ENCODE measurements at places on chromosomes 1 and 21.
A peak's percentile ranks its signal among the peaks of the same experiment; 100 is the strongest.

- DNase-seq: no peak
Measured at GRCh38 chr21:30232011-30232410, 16.1 kb upstream of the CLDN8 start.

DNA sequence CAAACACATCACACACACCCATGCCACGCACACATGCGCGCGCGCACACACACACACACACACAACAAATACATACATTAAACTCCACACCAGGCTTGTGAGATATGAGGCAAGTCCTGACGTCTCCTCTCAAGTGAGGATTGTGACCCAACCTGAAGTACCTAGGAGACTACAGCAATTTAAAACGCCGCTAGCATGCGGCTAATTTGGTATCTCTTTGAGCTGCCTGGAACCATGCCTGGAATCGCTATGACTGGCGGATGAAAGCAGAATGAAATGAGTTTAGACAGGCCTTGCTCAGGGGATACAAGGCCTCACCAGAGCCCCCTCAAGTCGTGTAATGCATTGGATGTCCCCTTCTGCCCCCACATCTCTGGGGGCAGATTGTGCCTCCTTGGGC lies 1.6 kb upstream of the RAB7B start:
- DNase-seq: no peak

GRCh38 chr1:244092293-244092963 lies 41.3 kb downstream of the ZBTB18 start:
- no peak for DNase-seq

GRCh38 chr1:28297826-28298225 lies 31.0 kb upstream of the MED18 start:
- DNase-seq: no peak

GRCh38 chr1:201938440-201939035 lies 7.8 kb downstream of the LMOD1 start:
- no peak for DNase-seq

GRCh38 chr1:43270421-43271095 lies 775 bp downstream of the TMEM125 start:
- no peak for DNase-seq

GRCh38 chr1:109111386-109112055 lies 2.4 kb upstream of the ELAPOR1 start:
- DNase-seq: peak; percentile 38

GRCh38 chr1:107936498-107937481 lies 28.2 kb downstream of the VAV3 start:
- peak; percentile 71 for DNase-seq

DNA sequence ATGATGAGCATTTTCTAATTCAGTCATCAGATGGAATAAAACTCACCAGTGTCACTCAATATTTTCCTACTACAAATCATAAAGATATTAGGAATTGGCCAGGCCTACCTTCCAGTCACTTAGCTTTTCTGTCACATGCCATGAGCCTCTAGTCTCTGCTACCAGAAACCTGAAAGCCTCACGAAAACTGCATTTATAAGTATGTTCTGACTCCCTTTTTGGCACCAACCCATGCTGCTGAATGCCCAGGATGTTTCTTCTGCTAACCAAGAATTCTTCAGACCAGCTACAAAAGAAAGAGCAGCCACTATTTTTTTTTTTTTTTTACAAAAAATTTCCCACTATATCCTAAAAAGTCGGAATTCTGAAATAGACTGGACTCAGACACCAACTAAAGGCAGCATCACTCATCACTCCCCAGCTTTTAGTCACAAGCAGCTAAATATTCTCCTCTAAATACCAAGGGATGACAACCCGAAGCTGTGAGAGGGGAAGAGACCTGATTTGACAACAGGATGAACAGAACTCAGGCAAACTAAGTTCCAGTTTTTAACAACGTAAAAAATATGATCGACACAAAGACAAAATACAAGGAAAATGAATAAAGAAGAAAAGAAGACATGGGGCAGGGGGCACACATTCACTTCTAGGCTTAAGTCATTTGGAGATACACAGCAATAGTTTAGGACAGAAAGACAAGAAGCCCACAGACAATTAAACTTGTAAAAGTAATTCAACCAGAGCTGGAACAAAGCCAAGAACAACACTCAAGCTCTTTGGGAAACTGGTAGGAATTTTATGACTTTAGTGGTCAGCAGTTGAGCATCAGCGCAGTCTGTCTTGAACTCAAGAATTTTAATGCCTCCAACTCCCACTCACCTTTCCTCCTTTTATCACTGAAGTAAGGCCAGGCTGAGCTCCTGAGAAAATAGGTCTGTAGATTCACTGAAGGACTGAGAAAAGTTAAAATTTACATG lies 1.7 kb downstream of the DCAF8 start:
- DNase-seq: no peak

DNA sequence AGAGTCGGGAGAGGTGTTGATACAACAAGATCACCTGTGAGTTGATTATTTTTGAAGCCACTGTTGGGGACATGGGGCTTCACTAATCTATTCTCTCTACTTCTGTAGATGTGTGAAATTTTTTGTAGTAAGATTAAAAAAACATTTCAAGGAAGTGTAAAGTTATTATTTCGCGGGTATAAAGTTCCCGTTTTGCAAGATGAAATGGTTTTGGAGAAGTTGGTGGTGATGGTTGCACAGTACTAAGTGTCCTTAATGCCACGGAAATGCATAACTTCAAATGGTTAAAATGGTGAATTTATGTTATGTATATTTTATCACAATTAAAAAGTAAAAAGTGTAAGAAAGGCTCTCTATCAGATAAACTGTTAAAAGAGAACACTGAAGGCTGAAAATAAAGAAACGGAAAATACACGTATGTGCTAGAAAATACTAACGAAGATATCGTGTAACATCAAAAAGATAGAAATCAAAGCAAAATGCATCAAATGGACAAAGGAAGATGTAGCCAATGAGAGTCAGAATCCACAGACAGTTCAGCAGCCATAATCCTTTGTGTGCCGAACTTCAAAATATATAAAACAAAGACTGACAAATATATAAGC lies 2.9 kb upstream of the ITGB2 start:
- DNase-seq: peak; percentile 50

GRCh38 chr1:207868774-207869721 lies 41.9 kb downstream of the CD34 start:
- DNase-seq: peak; percentile 59

GRCh38 chr21:41800425-41801320 lies 33.8 kb upstream of the RIPK4 start:
- no peak for DNase-seq

DNA sequence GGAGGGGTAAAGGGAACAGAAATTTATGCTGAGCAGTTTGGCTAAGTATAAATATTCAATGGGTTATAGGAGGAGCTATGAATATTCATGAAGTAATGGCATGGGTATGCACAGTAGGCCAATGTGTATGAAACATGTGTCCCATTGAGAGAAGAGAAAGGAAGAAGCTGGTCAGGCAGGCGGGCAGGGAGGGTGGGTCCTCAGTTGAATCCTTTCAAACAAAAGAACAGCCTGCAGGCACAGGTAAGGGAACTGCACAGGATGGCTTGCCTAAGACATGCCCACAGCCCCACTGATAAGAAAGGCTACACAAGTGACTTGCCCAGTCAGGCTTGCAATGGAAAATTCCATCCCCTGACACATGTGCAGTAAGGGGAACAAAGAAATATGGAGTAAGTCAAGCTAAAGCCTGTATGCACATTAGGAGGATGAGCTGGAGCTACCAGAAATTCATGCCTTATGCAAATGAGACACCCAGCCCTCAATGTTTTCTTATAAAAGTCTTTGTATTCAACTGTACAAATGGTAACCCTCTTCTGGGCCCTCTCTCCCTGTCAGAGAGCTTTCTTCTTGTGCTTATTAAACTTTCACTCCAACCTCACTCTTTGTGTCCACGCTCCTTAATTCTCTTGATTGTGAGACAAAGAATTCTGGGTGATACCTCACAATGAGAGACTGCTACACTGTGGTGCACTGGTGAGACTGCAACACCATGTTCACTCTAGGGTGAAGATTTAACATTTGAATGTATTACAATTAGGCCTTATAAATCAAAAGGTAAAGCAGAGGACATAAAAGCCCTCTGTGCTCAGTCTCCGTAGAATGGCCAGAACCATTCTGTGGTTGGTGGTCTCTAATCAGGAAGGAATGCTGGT lies 96.5 kb downstream of the ATP1B1 start:
- no peak for DNase-seq

GRCh38 chr1:196619721-196620120 lies 11.5 kb upstream of the KCNT2 start:
- no peak for DNase-seq

- no peak for DNase-seq
Measured at GRCh38 chr1:74693473-74693872, 19.9 kb upstream of the ERICH3 start.

Measured in Kasumi-1 (cell line).